GOT3 (cell line): ENCODE measurements at places on chromosomes 1 and 21.

DNA sequence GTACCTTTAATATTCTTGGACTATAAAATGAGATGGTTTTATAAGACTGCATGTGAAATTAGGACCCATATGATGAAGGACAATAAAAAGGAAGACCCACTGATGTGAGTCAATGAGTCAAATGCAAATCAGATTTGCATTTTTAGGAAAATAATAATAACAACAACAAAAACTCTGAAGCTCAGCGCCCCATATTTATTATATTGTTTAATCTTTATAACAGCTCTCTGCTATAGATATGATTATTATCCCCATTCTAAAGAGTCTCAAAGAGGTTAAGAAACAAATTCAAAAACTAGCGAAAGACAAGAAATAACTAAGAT lies 850 bp upstream of the SELL start:
- DNase-seq: no peak

GRCh38 chr1:147912553-147912952 lies 10.0 kb downstream of the GJA8 start:
- DNase-seq: no peak

DNA sequence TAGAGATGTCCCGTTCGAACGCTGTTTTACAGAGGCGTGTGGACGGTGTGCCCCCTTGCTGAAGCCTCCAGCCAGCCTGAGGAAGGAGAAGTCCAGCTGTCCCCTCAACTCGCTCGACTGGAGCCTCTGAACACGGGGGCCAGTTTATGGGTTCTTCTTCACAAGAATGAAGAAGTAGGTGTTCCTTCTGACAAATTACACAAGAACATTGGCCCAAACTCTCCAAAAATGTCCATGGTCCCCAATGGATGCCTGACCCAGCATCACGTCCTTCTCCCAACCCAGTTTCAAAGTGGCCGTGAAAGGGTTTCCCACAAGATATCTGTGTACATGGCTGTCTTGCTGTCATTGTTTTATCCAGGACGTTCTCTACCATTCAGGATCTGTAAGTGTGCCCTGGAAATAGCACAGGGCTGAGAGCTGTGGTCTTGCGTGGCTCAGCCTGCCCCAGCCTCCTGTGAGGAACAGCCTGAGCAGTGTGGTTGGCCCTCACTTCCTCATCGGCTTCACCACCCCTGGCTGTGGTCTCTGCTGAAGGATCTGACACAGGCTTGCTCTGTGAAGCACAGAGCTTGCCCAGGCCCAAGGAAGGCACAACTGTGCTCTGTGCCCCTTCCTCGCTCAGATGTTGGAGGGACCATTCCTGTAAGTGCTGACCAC lies 1.0 kb upstream of the S100B start:
- no peak for DNase-seq

GRCh38 chr1:4652631-4653327 lies 1.6 kb upstream of the AJAP1 start:
- no peak for DNase-seq

DNA sequence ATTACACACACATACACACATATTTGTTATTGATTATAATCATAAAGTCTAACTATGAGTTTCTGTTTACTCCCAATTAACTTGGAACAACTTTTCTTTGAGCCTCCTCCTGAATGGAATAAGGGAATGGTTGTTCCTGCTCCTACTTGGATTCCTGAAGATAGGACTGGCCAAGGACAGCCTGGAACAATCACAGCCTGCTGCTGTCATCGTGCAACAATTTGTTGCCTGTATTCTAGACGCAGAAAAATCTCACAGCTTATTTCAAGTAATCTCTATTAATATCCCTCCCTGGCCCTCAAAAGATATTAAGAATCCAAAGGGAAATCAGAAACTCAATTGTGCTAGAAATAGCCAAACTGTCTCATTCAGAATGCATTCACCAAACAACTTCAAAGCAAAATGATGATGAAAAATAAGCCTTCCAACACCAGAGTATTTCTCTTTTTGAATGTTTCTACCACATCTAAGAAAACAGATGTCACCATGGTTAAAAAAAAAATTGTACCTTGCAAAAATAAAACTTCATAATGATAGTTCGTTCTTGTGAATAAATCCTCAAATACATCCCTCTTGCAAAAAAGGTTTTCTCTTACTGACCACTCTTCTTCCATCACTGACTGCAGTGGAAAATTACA lies 30.9 kb downstream of the RCAN1 start:
- DNase-seq: no peak

- no peak for DNase-seq
These were observed 9.4 kb upstream of the TARBP1 start for GRCh38 chr1:234488054-234489006.

GRCh38 chr1:19327301-19327700 lies 15.2 kb downstream of the SLC66A1 start:
- no peak for DNase-seq

- no peak for DNase-seq
These were observed 12.6 kb upstream of the TNFRSF14 start for GRCh38 chr1:2543543-2544092.

DNA sequence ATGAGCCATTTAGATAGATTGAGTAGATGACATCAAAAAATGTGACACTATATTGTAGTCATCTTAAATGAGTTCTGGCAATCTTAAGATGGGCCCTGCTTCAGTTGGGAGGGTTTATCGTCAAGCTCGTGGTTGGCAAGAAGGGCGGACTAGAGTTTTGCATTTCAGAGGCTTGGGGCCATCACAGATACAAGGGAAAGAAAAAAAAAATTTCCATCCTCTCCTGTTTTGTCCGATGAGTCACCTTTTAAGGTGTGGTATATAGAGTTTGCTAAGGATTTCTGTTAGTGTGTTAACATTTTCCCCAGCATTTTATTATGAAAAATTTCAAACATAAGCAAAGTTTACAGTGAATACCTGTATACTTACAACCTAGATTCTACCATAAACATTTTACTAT lies 31.8 kb upstream of the KCNQ4 start:
- no peak for DNase-seq

- no peak for DNase-seq
These were observed 72.5 kb downstream of the IFI44 start for GRCh38 chr1:78722105-78722504.

DNA sequence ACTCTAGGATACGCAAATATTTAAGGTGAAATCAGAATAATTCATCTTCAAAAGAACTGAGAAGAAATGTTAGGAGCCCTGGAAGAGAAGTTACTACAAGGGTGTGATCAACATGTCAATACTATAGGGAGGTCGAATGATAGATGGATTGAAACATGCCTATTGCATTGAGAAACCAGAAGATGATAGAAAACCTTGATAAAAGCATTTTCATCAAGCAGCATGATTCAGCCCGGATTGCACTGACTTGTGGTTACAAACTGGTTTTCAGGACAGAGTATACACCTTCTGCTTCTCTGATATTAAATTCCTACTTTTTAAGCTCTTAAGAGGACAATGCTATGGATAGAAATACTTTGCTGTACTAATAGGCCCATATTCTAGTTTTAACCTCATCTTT lies 164.2 kb downstream of the FMN2 start:
- no peak for DNase-seq

GRCh38 chr1:82225421-82226185 lies 424.9 kb downstream of the ADGRL2 start:
- no peak for DNase-seq
